K562 (cell line): ENCODE measurements at places on chromosomes 1 and 21. TPM values are rescaled to one million over a fixed set of nuclear protein-coding genes. Genes with fewer than 3 reads are reported as not detected.

Gene PKP1
- not detected in 2 replicates for polyA plus RNA-seq

Gene OVAAL
- polyA plus RNA-seq, result 0.18 TPM in 1 of 2 replicates, not detected in the other

Gene DMRTA2
- polyA plus RNA-seq, result not detected in 2 replicates

Gene KIF2C
- 163 and 183 TPM in 2 replicates for polyA plus RNA-seq

Gene RNF186
- not detected in 2 replicates for polyA plus RNA-seq

Gene ANGPTL1
- not detected in 2 replicates for polyA plus RNA-seq

Gene LCE1B
- not detected in 2 replicates for polyA plus RNA-seq

Gene IRF6
- 0.03 and 0.11 TPM in 2 replicates for polyA plus RNA-seq

Gene IGSF8
- polyA plus RNA-seq, result 7.1 and 7.6 TPM in 2 replicates

Gene CD1E
- not detected in 2 replicates for polyA plus RNA-seq

Gene LCE3D
- polyA plus RNA-seq, result not detected in 2 replicates

Gene CCDC17
- polyA plus RNA-seq, result 1.4 and 1.6 TPM in 2 replicates

Gene CFHR5
- polyA plus RNA-seq, result not detected in 2 replicates

Gene AMY1B
- not detected in 2 replicates for polyA plus RNA-seq
